ENCODE measurements at places on chromosomes 5 and 9.
A peak's percentile ranks its signal among the peaks of the same experiment; 100 is the strongest.

DNA sequence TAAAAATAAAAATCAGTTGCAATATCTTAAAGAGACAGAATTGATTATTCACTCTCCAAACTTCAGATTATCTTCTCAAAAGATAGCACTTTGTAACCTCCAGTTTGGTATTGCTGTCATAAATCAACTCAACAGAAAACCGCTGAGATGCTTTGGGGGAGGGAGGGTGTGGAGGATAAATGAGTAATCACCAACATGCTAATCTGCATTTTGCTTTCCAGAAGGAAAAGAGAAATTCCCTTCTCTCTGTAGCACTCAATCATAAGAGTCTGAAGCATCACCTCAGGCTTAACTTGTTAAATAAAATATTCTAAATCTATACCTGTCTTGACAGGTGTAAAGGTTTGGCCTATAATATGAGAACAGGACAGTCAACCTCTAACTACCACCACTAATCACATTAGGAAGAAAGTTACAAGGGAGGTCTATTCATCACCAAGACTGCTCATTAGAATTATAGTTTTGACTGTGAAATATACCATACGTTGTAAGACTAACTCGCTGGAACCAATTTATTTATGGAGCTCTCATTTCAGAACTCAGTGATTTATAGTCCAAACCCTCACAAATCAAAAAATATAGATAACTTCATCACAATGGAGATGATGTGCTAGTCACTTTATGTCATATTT, 89.0 kb downstream of the PIK3R1 start:
- DNase-seq: peak; percentile 38

GRCh38 chr9:109013679-109014607, 644 bp upstream of the CTNNAL1 start:
- DNase-seq: peak; percentile 83

GRCh38 chr5:138686668-138687067, 66.6 kb upstream of the CTNNA1 start:
- no peak for DNase-seq

GRCh38 chr5:171442287-171443042, 23.0 kb downstream of the FGF18 start:
- peak; percentile 17 for DNase-seq

- DNase-seq: peak; percentile 35
Observed at GRCh38 chr9:14310311-14310710, 3.6 kb downstream of the NFIB start.

GRCh38 chr9:21684831-21685362, 117.5 kb upstream of the MTAP start:
- peak; percentile 82 for DNase-seq

DNA sequence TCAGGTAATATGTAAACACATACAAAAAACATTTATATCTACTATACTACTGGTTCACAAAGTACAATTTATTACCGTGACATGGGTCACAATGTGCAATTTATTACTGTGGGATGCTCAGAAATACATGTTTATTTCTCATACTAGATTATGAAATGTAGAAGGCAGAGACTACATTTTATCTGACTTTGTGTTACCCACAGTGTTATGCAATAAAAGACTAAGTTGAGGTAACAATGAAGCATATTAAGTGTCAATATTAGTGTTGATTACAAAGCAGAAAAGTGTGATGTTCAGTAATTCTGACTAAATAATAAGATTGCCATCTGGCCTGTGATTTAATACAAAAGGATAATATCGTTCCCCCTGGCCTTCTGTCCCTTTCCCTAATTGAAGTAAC, 42.4 kb downstream of the CPLANE1 start:
- DNase-seq: peak; percentile 5

- DNase-seq: peak; percentile 66
Observed at GRCh38 chr5:159174511-159175168, 34.7 kb downstream of the RNF145 start.

- DNase-seq: peak; percentile 50
Observed at GRCh38 chr5:34736445-34737115, 80.5 kb downstream of the RAI14 start.

DNA sequence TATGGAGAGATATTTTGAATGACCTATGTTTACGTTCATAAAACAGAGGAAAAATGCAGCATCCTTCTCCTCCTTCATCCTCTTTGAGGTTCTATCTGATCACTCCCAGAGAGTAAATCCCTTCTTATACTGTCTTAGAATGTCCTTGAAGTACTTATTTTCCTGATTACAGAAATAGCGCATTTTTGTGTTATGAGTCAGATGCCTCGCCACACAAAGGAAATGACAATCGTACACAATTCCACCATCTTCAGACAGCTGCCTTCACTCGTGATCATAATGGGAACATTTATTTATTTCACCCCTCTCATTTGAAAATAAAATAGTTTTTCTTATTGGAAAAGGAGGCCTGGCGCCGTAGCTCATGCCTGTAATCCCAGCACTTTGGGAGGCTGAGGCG, 2.4 kb upstream of the GLT6D1 start:
- no peak for DNase-seq

DNA sequence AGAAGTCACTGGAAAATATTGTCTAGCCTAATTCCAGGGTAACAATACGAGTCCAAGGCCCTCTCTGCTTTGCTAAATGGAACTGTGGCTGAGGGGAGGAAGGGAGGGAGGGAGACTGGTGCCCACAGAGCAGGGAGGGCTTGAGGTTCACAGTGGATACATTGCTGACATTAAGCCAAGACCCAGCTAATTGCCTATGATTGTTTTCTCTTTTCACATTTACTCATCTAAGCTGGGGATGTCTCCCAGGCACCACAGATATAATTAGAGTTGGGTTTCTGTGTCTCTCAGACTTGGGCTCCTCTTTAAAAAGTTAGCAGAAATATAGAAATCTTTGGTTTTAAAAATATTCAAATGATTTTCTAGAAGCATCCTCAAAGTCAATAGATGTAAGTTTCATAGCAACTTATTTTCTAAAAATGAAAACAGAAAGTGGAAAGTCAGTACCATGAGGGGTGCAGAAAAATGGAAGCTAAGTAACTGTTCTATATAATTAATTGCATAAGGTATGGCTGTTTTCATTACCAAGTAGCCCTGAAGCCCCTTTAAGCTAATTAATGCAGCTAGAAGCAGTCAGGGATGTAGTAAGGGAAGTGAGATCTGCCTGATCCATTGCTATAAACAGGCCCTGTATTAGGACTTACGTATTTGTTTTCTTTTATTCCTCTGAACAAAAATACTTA, 259.8 kb downstream of the NDUFS4 start:
- DNase-seq: no peak

GRCh38 chr5:143733665-143734455, 78.1 kb upstream of the HMHB1 start:
- peak; percentile 61 for DNase-seq

DNA sequence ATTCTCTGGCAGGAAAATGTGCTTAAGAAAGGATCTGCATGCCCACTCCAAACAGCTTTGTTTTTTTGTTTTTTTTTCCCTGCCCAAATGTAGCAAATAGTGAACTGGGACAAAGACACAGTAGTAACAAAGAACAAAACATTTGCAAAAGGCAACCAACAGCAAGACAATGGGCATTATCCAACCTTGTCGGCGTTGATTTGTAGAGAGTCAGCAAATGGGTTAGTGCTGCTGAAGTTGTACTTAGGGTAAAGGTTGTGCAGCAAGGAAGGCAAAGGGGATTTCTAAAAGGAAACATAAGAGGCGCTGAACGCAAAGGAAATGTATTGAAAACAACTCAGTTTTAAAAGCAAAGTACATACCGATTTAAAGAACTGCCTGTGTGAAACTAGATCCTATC, 136.2 kb downstream of the MPDZ start:
- no peak for DNase-seq

DNA sequence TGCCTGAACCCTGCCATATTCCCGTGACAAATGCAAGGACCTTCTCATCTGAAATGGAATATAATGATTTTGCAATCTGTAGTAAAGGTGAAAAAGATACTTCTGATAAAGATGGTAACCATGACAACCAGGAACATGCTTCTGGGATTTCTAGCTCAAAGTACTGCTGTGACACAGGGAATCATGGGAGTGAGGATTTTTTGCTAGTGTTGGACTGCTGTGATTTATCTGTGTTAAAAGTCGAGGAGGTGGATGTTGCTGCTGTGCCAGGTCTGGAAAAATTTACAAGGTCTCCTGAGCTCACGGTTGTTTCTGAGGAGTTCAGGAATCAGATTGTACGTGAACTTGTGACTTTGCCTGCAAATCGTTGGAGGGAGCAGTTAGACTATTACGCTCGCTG, 33.5 kb downstream of the AOPEP start:
- no peak for DNase-seq

DNA sequence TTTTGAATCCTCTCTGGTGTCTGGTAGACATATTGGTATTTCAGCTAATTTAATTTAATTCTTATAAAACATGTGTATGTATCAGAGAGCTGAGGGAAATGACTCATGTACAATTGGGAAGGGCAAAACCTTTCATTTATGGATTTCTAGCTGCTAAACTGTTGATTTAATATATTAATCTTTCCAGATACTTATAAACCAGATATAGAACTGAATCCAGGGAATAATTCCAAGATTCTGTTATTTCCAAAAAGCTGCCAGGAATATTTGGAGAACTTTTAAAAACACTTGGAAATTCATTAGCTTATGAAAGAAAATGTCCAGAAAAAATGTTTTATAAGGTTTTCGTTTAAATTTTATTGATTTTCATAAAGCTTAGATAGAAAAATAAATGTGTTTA, 295.5 kb downstream of the YTHDC2 start:
- DNase-seq: no peak

- no peak for DNase-seq
Observed at GRCh38 chr9:115386963-115387770, 269.2 kb upstream of the TNC start.

DNA sequence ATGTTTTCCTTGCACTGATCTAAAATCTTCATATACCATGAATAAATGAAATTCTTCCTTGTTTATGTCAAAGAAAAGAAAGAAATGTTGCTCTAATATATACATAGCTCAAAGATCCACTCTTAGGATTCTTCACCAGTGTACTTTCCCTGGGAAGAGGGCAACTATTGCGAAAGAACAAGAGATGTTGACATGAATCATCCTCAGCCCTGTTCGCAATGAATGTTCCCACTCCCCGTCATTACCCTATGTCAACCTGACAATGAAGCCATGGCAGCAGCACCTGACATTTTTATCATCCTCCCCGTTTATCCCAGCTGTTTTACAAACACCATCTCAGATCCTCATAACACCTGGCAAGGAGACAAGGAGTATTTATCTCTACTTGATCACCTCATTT, 409.1 kb upstream of the GRIA1 start:
- DNase-seq: no peak

DNA sequence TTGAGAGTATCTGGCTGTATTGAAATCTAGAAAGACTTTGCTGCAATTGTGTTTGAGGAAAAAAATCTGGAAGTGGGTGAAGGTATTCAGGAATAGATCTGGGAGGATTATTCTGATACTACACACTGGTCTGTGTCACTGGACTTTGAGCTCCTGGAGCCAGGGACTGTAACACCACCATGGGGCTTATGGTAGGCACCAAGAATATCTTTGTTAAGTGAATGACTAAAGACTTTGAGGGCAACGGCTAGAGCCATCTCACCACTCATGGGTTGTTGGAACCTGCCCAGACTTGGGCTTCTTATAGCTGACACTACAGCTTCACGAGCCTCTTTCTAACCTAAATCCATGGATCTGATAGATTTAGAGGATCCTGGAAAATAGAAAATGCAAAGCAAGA, 10.2 kb downstream of the NFX1 start:
- no peak for DNase-seq

DNA sequence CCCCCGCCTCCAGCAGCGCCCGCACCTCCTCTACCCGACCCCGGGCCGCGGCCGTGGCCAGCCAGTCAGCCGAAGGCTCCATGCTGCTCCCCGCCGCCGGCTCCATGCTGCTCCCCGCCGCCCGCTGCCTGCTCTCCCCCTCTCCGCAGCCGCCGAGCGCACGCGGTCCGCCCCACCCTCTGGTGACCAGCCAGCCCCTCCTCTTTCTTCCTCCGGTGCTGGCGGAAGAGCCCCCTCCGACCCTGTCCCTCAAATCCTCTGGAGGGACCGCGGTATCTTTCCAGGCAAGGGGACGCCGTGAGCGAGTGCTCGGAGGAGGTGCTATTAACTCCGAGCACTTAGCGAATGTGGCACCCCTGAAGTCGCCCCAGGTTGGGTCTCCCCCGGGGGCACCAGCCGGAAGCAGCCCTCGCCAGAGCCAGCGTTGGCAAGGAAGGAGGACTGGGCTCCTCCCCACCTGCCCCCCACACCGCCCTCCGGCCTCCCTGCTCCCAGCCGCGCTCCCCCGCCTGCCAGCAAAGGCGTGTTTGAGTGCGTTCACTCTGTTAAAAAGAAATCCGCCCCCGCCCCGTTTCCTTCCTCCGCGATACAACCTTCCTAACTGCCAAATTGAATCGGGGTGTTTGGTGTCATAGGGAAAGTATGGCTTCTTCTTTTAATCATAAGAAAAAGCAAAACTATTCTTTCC, 19.3 kb downstream of the CDKN2A start:
- no peak for DNase-seq

DNA sequence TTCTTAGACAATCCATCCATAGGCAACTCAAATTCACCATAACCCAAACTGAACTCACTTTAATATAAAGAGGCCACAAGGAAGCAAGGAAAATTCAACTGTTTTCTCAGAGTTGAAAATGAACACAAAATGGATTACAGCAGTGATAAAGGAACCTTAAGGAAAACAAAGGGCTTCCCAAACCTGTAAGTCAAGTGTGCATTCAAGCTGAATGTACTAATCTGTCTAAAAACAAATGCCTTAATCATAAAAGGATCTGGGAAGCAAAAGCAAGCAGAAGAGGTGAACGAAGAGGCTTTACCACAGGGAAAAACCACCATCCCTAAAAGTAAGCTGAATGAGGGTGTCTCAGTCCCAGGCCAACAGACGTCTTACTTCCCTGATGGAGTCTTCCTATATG, 13.6 kb downstream of the FBXW11 start:
- no peak for DNase-seq

- DNase-seq: peak; percentile 62
Observed at GRCh38 chr5:108003178-108003577, 332.4 kb upstream of the EFNA5 start.

DNA sequence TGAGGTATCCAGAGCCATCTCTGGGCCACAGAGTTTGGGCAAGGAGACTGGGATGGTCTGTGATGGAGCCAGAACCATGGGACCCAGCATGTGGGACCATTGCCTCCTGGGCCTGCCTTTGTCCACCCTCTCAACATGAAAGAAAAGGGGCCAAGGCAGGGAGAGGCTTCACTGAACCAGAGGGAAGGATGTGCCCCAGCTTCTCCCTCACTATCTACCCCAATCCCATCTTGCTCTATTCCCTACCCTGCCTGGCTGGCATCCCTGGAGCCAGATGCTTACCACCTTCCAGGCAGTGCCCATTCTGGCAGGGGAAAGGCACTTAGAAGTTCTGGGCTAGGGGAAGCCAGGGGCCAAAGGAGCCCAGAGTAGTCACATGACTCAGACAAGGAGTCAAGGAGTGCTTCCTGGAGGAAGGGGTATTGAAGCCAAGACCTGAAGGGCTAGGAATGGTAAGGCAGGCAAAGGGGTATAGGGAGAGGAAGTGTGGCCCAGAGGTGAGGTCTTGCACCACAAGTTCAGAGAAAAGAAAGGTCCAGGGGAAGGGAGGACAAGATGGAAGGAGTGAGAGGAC, 9.8 kb downstream of the PDLIM4 start:
- DNase-seq: no peak

- DNase-seq: no peak
Observed at GRCh38 chr9:108021096-108021710, 531.6 kb upstream of the KLF4 start.

- peak; percentile 35 for DNase-seq
Observed at GRCh38 chr5:94670726-94671125, 52.3 kb downstream of the SLF1 start.

GRCh38 chr5:88172847-88173758, 95.5 kb downstream of the TMEM161B start:
- DNase-seq: no peak
